NCI-H1105 treated with DMSO at 0.1 percent for 48 hours (cell line): ENCODE measurements at places on chromosomes 12 and 14.

DNA sequence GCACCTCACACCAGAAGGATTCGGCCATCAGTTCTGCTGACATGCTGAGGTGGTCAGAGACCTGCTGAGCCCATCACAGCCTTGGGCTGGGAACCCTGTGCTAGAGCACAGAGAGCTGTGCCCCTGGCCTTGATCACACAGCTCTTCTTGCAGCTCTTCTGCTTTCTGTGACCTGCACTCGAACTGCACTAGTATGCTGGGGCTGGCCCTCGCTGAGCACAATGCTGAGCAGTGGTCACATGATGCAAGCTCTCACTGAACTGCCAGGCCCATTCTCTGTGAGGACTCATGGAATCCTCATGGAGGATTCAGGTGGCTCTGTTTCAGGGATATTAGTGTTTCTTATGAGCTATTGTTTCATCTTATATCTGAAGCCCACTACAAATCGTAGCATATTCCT is 22.5 kb downstream of the FBXO21 start:
- no peak for DNase-seq

DNA sequence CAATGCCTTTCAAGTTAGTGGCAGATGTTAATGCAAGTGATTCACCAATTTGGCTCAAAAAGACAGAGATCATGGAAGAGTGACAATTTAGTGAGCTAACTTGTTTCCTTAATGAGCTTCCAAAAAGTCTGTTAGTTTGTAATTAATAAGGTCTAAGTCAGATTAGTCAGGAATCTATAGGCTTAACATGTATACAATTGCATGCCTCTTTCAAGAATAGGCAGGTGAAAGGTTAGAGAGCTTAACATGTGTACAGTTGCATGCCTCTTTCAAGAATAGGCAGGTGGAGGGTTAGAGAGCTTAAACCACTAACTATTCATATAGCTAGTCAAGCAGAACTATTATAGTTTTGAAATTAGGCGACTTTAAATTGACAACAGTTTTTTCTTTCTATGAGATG is 663.8 kb downstream of the C12orf50 start:
- peak; percentile 56 for DNase-seq

DNA sequence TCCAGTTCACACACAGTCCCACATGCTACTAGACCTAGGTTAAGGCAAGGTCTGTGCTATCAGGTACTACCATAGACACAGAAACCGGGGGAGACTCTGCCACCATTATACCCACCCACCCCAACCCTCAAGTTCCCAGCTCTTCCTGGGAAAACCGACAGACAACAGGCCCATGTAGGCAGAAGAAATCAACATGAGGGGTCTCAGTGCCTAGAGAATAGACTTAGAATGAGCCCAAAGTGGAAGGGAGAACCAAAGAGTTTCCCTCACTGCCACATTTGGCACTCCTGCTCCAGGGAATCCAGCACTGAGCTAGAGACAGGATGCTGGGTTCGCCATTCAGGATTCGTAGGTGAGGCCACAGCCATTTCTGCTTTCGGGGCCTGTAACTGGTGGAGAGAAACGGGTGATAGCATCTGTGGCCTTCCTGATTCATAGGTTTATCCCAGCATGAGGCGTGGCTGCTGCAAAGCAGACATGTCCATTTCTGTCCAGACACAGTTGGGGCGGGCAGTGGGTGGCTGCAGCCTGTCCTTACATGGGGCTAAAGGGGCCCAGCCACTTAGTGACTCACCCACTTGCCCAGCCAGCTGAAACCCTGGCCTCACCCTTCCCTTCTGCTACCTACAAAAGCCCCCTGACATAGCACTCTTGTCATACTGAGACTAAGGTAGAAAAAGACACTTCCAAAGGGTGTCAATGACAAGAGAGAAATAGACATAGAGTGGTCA is 69.4 kb downstream of the IRF2BPL start:
- no peak for DNase-seq

DNA sequence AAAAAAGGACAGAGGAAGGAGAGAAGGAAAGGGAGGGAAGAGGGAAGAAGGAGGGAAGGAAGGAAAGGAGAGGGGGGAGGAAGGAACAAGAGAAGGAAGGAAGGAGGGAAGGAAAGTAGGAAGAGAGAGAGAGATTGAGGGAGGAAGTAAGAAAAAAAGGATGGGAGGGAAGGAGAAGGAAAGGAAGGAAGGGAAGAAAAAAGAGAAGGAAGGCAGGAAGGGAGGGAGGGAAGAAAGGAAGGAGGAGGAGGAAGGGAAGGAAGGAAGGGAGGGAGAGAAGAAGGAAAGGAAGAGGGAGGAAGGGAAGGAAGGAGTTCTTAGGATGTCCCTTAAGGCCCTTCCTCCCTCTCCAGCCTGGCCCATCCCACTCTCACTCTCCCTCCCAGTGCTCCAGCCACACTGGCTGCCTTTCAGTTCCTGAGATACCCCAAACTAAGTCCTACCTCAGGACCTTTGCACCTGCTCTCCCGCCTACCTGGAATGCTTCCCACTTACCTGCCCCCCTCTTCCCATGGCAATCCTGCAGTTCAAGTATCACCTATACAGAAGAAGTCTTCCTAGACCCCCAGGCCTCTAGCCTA is 21.7 kb upstream of the MSI1 start:
- DNase-seq, result no peak
